ENCODE measurements at places on chromosomes 16 and 17. TPM values are rescaled to one million over a fixed set of nuclear protein-coding genes. Genes with fewer than 3 reads are reported as not detected.

DNA sequence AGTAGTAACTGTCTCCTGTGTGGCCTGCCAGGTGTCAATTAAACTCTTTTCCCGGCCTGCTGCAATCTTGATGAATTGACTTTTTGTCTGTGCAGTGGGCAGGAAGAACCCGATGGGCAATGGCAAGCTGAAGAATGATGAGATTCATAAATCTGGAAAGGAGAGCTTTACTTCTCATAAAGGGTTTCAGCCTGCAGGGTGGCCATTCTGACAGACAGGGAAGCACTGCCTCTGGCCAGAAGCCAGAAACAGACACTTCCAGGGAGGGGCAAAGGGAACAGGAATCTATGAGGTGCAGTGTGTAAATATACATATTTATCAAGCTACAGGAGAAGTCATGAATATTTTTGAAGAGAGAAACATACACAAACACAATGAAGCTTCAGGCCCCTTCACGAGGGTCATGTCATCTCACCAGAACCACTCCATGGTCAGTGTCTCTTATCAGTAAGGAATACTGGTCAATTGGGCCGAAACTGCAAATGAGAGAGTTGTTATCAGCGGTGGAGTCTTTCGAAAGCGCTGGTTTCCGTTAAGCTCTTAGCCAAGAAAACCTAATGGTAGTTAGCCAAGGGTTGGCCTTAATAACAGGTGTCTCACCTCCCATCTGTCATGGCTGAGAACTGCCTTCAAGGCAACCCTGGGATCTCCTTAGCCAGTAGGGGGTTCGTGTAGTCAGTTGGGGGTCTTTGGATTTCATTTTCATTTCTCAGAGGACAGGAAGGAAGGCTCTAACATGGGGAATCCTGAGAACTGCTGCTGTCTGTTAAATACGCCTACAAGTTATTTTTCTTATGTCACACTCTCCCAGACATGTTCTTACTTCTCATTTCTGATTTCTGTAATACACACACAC is 1.2 kb upstream of the NARF start:
- no peak for DNase-seq

GRCh38 chr17:67475161-67475937 is 98.3 kb downstream of the PITPNC1 start:
- DNase-seq = no peak

Gene KRT24
- 1.5 TPM for total RNA-seq

- DNase-seq = no peak
These were observed 854.1 kb downstream of the KCNJ2 start for GRCh38 chr17:71023249-71024030.

Gene C1QTNF8
- not detected for total RNA-seq

- peak; percentile 81 for DNase-seq
These were observed 25.6 kb downstream of the IL21R start for GRCh38 chr16:27427538-27427937.

- no peak for DNase-seq
These were observed 22.9 kb downstream of the KLHDC4 start for GRCh38 chr16:87742781-87743490.

DNA sequence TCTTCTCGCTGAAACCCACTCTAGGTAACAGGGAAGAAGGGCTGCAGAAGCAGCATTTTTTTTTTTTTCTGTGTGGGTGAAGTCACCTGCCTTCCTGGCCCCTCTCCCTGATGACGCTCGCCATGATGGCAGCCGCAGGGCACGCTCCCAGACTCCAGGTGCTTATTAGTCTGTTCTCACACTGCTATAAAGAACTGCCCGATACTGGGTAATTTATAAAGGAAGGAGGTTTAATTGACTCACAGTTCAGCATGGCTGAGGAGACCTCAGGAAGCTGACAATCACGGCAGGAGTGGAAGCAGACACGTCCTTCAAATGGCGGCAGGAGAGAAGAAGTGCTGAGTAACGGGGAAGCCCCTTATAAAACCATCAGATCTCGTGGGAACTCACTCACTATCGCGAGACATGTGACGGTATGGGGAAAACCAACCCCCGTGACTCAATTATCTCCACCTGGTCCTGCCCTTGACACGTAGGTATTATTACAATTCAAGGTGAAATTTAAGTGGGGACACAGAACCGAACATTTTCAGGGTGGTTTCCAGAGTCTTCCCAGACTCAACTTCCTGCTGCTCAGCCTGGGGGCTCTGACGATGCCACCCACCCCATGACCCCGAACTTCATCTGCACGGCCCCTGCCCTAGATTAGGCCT is 34.9 kb upstream of the NLRP1 start:
- DNase-seq = no peak

DNA sequence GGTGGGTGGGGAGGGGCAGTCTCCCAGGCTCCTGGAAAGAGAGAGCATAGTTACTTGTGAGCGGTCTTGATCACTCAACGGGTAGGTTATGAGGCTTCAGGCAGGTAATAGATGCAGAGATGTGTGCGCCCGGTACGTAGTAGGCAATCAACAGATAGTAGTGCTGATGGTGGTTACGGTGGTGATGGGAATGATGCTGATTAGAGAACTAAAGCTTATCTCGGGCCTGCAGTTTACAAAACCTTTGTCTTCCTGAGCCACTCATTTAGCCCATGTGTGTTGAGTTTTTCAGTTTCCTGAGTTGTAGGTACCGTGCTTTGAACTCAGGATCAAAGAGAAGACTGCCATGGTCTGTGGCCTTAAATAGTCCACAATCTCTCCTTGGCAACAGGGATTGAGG is 401.0 kb downstream of the SNX29 start:
- DNase-seq = no peak

Gene CHST4
- not detected for total RNA-seq

Gene MT1A
- 110 TPM for total RNA-seq

DNA sequence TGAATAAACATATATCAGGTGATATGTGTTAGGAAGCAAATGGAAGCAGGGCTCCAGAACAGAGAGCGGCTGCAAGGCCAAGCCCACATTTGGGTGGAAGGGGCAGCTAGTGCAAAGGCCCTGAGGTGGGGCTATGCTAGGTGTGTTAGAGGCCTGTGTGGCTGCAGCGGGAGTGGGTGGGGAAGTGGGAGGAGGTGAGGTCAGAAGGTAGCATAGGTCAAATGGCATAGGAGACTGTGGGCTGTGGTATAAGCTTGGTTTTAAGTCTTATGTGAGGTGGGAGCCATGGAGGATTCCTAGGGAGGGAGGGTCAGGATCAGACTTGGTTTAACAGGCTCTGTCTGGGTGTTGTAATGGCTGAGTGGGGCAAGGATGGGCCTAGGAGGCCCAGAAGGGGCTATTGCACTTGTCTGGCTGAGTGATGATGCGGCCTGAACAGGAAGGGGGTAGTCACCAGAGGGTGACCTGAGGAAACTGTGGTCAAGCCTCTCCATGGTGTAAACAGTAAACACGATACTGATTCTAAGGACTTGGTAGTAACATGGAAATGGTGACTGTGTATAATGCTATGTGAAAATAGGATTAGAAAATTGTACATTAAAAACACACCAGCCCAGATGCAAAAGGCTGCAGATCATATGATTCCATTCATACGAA is 31.1 kb downstream of the RAI1 start:
- DNase-seq = no peak

Gene GPR179
- not detected for total RNA-seq

Gene PLA2G10
- not detected for total RNA-seq

GRCh38 chr17:74307984-74308773 is 17.8 kb upstream of the KIF19 start:
- DNase-seq = no peak

DNA sequence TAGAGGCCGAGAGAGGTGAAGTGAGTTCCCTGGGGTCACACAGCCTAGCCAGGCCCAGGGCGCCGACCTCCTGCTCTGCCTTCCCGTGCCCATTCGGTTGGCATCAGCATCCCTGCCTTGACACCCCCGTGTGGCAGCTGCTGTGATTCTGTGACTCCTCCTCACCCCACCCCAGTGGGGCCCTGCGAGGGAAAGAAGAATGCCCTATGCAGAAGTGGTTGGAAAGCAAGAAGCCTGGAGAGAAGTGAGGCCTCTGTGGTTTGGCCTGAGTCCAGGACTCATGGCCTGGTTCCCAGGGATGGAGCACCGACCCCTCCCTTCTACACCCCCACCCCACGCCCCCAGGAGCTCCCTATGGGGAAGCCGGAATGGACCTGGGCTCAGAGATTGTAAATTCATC is 296.2 kb downstream of the SEC14L1 start:
- no peak for DNase-seq

- no peak for DNase-seq
These were observed 1.4 kb downstream of the NT5M start for GRCh38 chr17:17304521-17304985.

GRCh38 chr17:7056386-7056785 is 12.5 kb upstream of the SLC16A11 start:
- DNase-seq = no peak

Gene C17orf100
- total RNA-seq = 3.2 TPM

DNA sequence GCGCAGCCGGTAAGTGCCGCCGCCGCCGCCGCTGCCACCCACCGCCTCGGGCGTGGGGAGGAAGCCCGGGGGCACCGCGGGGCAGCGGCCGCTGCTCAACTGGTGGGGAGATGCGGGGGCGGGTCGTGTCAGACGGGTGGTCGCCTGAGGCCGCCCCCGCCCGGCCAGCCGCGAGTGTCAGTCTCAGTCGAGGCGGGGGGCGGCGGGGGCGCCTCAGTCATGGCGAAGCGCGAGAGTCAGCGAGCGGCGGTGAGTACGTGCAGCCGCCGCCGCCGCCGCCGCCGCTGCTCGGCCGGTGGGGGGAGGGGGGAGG is 76.2 kb downstream of the CHD9 start:
- no peak for DNase-seq

Measured in vagina (tissue), 2 donors.